ENCODE measurements at places on chromosomes 2 and 18.
A peak's percentile ranks its signal among the peaks of the same experiment; 100 is the strongest.

DNA sequence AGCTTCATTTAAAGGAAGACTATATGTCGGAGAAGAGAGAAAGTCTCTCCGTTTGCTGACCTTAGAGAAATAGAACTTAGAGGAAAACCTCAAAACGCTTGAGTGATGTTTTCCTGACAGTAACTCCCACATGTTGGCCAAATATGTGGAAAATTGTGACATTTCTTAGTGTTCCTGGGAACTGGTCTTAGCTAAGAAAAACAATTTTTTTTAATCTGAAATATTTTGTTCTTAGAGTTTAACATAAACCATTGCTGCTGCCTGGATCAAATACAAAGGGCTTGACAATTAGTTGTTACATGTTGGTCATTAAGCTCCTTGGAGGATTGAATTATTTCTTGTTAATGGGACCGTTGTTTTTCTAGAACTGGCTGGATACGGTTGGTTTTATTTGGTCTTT is 16.3 kb downstream of the DYNC2LI1 start:
- DNase-seq: no peak

DNA sequence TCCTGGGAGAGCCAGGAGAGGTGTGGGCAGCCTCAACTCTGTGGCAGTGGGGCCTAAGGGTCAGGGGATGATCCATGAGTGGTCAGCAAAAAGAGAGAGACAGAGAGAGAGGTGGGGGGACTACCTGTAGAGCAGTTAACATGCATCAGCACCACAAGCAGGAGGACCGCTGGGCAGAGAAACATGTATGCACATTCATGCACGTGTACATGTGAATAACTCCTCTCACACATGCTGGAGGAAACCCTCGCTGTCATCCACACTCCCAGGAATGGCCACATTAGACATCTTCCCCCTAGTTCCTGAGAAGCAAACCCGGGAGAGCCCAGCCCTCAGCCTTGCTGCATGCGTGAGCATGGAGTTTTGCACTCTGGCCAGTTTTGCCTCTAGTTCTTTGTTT is 166.1 kb downstream of the SMAD7 start:
- DNase-seq: no peak

DNA sequence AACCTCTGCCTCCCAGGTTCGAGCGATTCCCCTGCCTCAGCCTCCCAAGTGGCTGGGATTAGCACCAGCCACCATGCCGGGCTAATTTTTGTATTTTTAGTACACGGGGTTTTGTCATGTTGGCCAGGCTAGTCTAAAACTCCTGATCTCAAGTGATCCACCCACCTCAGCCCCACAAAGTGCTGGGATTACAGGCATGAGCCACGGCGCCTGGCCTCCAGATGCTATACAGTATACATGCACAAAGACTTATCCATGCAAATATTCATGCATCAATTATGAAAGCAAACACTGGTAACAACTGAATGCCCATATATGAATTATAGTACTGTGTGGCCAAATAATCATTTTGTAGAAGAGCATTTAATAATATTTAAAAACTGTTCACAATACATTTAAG is 36.0 kb upstream of the SOS1 start:
- DNase-seq: no peak

GRCh38 chr2:223101340-223102039 is 49.5 kb downstream of the KCNE4 start:
- DNase-seq: peak; percentile 63

- peak; percentile 48 for DNase-seq
Measured at GRCh38 chr2:33478968-33479731, 2.7 kb downstream of the RASGRP3 start.

DNA sequence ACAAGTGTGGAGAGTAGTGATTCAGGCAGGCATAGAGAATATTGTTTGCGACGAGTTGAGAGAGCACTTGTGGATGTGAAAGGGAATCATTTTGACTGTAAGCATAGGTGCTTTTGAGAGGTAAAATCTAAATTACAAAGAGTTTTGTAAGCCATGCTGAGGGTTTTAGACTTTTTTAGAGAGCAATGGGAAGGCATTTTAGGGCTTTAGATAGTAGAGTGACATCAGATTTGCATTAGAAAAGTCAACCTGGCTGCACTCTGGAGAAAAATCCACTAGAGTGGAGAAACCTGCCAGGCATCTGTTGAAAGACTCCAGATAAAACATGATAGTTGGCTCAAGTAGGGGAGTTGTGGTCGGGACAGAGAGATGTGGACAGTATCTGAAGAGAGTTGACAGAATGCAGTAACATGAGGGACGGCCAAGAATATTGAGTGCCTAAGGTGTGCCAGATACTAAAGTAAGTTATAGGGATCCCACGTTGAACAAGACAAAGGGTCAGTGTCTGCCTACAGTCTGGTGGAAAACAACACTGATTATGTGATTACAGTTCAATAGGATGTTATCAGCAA is 91.7 kb upstream of the MYO3B start:
- no peak for DNase-seq

- DNase-seq: no peak
Measured at GRCh38 chr2:172962082-172962481, 113.6 kb upstream of the MAP3K20 start.

GRCh38 chr18:7224198-7224597 is 6.7 kb upstream of the LRRC30 start:
- no peak for DNase-seq

- no peak for DNase-seq
Measured at GRCh38 chr2:45840481-45840880, 189.0 kb downstream of the PRKCE start.

DNA sequence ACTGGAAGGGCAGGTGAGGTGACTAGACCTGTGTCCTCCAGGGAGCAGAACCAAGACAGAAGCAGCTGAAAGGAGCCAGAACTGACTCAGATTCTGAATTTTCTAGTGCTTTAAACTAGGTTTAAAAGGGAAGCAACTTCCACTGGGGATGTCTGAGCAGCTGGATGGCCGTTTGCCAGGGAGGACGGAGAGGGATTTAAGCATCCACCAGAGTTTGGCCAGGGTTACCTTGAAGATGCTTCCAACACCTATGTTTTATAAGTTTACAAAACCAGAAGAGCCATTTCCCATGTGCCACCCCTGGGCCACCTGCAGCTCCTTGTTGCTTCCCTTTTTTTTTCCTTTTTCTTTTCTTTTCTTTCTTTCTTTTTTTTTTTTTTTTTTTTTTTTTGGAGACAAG is 48.6 kb upstream of the RBM44 start:
- no peak for DNase-seq

- no peak for DNase-seq
Measured at GRCh38 chr18:64674694-64675093, 525.8 kb upstream of the LINC00305 start.

DNA sequence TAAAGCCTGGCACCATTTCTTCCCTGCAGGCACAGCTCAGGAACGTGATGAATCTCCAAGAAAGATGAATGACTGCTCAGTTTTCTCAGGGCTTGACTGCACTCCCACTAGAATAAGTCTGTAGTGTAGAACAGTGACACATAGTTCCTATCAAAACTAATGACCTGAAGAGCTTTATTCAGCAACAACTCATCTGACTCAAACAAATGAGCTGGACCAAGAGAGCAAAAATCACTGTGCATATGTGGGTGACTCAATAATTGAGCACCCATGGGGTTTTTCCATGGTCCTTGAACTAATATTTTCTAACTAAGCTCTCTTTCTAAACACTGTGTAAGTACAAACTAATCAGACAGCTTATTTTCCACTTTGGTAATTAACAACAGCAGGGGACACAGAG is 61.1 kb upstream of the XDH start:
- DNase-seq: no peak

DNA sequence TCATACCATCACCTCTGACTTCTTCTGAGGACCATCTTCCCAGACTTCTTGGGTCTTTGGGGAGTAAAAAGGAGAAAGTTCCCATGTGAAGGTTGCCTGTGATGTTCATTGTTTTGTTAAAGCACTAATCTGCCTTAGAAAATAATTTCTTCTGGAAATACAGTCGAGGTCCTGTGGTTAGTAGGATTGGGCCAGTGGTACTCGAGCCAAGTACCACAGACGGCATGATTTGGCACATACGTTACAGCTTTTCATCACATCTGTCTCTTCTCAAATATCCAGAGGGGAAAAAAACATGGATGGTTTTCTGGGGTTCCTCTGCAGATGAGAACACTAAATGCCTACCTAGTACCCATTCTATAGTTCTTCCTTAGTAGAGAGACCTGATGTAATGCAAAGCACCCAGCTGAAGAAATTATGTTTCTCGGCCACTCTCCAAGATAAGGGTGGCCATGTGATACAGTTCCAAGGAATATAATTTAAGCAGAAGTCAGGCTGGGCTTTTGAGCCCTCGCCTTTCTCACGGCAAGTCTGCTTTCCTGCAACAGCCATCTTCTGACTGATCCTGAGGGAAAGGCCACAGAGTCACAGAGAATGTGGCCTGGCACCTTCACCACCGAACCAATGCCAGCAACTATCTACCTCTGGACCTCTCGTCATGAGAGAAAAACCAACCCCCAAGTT is 161.0 kb downstream of the RNF152 start:
- no peak for DNase-seq

DNA sequence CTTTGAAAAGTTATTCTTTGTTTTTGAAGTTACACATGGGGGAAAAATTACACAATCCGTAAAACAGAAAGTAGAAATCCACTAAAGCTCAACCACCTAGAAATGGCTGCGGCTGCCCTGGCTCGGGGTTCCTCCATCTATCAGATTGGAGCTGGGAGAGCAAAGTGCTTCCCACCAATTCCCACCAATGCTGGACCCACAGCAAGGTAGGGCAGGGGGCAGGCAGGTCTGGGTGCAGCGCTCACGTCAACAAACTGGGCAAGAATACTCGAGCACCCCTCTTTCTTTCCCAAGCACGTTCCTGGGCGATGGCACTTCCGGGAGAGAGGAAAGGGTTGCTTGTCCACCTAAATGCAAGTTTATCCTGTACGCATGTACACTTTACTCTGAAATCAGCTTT is 217.6 kb downstream of the NDUFA10 start:
- no peak for DNase-seq

GRCh38 chr2:128394007-128394730 is 75.5 kb upstream of the HS6ST1 start:
- no peak for DNase-seq

GRCh38 chr2:35099342-35099741 is 1256.2 kb upstream of the CRIM1 start:
- no peak for DNase-seq

- DNase-seq: no peak
Measured at GRCh38 chr2:236662231-236663185, 92.9 kb downstream of the ACKR3 start.

DNA sequence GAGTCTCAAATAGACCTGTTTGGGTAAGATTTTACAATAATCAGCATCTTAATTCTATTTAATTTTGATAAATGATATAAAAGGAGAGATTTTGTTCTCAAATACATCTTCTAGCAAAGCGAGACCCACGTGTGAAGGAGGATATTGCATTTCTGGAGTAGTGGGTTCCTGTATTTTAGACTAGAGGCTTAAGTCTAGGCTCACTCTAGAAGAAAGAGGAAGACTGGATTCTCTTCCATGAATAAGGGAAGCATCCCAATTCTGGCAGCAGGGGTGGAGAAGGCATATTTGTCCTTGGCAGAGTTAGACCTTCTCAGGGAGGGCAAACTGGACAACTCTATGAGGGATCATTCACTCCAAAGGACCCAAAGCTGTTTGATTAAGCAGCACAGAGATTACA is 11.3 kb upstream of the FAM228A start:
- DNase-seq: no peak

DNA sequence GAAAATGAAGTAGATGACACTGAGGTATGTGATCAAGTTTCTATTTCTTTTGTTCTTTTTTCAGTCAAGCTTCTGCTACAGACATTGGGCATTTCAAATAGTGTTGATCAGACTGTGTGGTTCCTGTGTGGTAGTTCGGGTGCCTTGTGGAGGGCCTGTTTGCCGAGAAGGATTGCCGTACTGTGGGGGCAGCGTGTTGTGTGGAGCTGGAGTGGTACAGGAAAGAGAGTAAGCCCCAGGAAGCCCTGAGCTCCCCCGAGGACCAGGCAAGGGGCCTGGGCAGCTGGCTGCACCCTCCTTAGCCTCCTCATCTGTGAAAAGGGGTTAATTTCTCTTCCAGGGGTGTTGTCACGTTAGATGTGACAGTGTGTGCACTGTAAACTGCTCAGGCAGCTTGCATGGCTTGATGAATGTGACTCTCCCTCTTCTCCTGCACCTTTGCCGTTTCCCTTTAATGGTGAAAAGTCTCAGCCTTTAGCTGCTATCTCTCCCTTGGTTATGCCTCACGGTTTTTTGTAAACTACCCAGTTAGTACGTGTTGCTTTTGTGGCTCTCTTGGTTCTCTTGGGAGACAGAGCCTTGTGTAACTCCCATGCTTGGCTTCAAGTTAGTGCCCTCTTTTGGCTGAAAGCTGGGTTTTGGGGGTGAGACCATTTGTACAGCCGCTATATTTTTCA is 19.5 kb downstream of the C2orf74 start:
- no peak for DNase-seq

DNA sequence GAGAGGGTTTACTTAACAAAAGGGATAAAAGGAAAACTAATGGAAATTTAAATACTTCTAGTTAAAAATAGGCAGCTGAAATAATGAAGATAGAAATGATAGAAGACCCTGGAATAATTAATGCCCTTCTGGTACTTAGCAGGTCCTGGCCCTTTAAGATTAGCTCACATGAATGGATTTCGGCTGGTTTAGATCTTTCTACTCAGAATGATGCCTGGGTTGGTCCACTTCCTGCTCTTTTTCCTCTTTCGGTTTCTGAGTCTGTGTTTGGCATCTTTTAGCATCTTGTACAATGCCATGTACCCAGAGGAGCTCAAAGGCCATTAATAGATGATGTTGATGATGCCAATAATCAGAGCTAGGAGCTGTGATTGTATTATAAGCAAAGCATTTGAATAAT is 290.5 kb downstream of the CLIP4 start:
- DNase-seq: no peak

DNA sequence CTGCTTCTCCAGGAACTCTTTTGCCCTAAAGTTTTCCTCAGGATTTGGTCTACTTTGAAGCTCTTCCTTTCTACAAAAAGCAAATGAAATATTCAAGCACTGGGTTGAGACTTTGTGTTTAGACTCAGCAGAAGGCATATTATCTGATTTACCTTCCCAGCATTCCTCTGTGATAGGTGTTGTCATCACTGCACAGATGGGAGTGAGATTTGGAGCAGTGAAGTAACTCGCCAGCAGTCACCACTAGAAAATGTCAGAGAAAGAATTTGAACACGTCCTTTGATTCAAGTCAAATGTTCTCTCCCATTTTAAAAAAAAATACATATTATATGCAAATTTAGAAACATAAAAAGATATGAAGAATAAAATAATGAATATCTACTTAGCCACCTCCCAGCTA is 112.2 kb downstream of the DNAH6 start:
- DNase-seq: no peak

DNA sequence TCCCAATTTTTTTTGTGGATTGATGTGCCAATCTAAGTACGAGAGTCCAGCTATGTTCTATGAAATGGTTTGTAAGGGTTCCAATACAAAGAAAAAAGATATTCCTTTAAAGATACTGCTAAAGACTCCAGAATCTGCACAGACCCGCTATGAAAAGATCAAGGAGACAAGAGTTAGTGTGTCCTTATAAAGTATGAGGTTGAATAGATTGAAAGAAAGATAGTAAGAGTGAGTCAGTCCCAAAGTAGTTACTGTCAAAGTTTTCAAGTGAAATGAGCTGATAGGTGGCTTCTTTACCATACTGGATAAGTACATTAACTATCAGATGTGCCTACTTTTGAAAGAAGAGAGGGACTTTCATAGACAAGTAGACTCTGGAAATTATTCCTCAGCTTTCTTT is 17.9 kb upstream of the EHBP1 start:
- DNase-seq: no peak

GRCh38 chr2:49940626-49941025 is 786.3 kb upstream of the FSHR start:
- no peak for DNase-seq

GRCh38 chr2:232889876-232890401 is 19.9 kb downstream of the SNORC start:
- no peak for DNase-seq

- DNase-seq: peak; percentile 7
Measured at GRCh38 chr2:146734042-146734820, 1110.6 kb upstream of the ACVR2A start.

All from K562 (cell line).